ELR (cell line): ENCODE measurements at places on chromosomes 16 and 17.

- DNase-seq: no peak
Observed at GRCh38 chr17:69820876-69821473, 254.1 kb upstream of the KCNJ16 start.

- peak; percentile 57 for DNase-seq
Observed at GRCh38 chr16:57446531-57447185, 527 bp downstream of the CIAPIN1 start.

DNA sequence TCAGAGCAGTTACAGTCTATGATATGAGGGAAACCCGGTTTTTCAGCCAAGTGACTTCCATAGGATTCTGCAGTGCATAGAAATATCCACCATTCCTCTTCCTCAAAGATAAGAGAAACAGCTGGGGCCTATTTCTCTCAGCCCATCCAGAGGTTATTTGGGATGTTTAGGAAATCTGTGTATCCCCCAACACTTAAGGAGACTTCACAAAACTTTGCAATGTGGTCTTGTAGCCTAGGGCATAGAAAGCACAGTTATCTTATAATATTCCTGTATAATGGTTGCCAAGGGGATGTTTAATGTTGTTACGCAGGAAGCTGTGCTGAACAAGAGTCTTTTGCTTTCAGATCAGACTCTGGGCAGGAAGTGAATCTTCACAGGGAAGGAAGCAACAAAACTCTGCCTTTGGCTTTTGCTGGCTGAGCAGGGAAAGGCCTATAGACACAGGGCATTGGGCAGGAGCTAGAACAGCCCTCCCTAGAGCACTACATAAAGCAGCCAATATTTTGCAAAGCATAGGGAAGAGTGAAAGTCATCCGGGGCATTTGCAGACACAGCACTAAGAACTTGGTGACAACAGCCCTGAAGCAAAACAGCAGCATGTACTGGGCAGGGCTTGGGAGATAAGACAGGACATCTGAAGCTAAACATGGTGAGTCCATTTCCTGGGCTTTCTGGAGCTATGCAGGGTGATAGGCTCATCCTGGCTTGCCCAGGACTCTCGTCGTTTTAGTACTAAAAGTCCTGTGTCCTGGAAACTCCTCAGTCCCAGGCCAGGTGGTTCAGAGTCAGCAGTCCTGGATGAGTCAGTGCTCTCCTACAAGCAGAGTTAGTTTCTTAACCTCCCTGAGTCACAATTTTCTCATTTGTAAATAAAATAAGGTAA lies 18.7 kb upstream of the BEAN1 start:
- DNase-seq: peak; percentile 91

DNA sequence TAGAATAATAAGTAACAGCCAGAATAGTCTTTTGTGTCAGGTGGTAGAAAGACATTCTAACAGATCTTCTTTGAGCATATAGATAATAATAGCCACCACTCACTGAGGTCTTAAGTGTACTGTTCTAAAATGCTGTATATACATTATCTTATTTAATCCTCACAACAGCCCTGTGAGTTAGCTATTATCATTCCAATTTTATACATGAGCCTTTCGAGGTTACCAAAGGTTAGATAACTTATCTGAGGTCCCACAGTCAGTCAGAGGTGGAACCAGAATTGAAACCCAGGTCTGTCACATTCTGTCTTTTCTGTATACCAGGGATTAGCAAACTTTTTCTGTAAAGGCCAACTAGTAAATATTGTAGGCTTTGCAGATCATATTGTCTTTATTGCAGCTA lies 23.2 kb downstream of the REXO5 start:
- DNase-seq: no peak

GRCh38 chr17:7688808-7689316 lies 585 bp downstream of the WRAP53 start:
- DNase-seq: no peak

DNA sequence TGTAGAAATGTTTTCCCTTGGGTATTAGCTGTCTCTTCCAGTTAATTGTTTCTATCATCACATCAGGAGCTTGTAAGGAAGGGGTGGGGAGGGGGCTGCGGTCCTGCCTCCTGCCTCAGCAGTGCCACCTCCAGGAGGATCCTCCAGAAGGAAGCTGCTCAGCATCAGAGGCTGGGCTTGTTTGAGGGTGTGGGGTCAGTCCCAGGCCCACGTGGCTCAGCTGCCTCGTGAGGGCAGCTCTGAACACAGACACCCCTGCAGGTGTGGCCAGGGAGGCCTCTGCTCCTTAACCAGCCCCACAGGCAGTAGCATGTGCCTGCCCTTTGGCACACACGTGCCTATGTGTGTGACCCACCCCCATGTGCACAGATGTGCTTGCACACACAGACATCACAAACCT lies 46.3 kb downstream of the MRM1 start:
- DNase-seq: no peak

DNA sequence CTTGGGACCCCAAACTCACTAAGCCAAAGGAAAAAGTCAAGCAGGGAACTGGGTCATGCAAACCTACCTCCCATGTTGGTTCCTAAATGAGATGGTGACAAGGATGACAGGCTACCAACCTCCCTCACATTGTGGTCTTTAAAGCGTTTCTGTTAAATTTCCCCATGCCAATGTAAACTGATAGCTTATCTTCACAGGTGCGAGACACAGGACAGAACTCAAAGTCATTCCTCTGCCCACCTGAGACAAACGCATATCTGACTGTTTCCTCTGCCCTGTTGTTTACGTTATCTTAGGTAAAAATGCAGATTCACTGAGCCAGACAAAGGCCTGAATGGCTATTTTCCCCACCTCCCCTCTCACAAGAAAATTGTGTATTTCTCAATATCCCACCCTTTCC lies 19.0 kb upstream of the CD300E start:
- DNase-seq: no peak

GRCh38 chr17:79223953-79224352 lies 149.3 kb downstream of the ENGASE start:
- DNase-seq: no peak

- no peak for DNase-seq
Observed at GRCh38 chr16:11276143-11276895, at the start of gene PRM2. Gene PRM2 (minus strand): TSS chr16:11276480. CDS start chr16:11276370, 110 bp downstream.

DNA sequence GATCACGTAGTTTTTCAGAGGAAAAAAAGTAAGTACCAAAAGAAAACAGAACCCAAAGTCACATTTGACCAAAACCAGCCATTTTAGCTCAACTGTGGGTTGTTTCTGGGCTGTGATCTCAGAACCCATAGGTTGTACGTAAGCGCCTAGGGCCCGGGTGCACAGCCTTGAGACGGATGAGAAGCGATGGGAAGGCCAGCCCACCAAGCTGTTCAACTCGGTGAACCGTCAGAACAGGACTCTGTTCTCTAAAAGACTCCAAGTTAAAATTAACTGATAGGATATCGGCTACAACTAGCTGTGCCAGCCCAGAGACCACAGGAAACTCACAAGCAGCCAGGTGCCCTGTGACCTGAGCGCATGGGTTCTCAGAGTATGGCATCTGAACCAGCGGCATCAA lies 28.3 kb downstream of the USP22 start:
- DNase-seq: no peak

- peak; percentile 78 for DNase-seq
Observed at GRCh38 chr17:50956750-50957523, 90.8 kb upstream of the TOB1 start.

GRCh38 chr17:58316260-58316960 lies 12.2 kb downstream of the TSPOAP1 start:
- DNase-seq: no peak

DNA sequence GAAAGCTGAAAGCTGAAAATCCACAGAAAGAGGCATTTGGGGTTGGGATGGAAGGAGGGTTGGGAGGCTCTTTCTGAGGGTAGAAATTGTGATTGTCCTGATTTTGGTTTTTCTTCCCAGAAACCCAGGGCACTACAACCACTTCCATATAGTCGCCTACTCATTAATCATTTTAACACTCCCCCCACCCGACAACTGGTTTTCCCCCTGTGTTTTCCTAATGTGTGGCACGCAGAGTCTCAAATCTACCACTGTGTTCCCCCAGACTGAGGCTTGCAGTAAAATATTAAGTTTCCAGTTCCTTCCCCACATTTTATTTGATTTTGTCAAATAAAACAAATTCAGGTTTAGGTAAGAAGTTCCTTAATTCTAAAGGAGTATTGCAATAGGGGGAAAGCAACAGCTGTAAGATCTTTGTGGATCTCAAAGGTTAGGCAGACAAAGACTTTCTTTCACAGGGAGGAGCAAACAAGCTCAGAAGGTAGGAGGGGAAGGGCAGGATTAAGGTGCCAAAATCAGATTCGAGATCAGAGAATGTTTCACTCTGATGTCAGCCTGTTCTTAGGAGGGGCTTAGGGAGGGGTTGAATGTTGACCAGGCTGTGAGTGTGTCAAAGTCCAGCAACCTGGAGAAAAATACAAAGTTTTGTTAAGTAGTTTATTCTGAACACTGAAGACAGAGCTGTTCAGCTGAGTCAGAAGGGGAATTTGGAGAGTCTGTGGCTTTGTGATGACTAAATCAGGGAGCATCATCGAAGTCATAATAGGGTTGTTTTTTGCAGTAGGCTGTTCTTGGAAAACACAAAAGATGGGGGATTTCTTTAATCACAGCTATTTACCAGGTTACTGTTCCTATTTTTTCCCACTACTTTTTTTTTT lies 3.6 kb downstream of the ZNF267 start:
- DNase-seq: peak; percentile 94

DNA sequence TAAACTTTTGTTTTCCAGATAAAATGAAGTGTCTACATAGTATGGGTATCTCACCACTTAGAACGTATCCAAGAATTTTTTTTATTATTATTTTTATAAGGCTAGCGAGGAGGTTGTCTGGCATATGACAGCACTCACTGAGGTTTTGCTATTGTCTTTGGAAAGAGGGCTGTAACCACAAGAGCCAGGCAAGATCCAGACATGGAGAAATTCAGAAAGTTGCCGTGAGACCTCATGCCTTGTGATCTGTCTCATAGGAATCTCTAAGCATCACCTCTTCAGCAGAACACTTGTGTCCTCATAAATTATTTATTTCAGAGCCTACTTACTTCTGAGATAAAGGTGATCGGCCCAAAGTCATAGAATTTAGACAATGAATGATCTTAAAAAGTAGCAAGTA lies 410.8 kb downstream of the CDH11 start:
- no peak for DNase-seq

GRCh38 chr17:49013311-49014213 lies 16.4 kb downstream of the IGF2BP1 start:
- DNase-seq: no peak

DNA sequence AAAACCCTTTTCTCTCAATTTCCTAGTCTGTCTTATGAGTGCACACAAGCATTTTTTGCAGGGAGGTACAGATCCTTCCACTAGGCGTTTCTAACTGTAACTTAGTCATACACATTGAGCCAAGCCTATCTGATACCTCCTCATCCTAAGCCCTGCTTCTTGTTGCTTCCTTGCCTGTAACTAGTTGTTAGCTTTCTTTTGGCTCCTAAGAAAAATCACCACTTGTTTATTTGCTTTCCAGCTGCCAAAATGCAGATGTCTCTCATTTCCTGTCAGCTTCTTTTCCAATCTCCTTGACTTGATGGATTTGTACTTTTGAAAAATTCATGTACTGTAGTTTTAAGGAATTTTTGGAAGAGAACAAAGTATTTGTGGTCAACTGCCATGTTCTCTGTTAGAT lies 73.7 kb downstream of the TNRC6C start:
- peak; percentile 78 for DNase-seq

GRCh38 chr16:85245307-85246172 lies 133.3 kb upstream of the CIBAR2 start:
- DNase-seq: peak; percentile 76

- DNase-seq: peak; percentile 56
Observed at GRCh38 chr16:74275031-74275636, 21.5 kb upstream of the PSMD7 start.

GRCh38 chr16:26708428-26708827 lies 358.3 kb upstream of the C16orf82 start:
- no peak for DNase-seq

DNA sequence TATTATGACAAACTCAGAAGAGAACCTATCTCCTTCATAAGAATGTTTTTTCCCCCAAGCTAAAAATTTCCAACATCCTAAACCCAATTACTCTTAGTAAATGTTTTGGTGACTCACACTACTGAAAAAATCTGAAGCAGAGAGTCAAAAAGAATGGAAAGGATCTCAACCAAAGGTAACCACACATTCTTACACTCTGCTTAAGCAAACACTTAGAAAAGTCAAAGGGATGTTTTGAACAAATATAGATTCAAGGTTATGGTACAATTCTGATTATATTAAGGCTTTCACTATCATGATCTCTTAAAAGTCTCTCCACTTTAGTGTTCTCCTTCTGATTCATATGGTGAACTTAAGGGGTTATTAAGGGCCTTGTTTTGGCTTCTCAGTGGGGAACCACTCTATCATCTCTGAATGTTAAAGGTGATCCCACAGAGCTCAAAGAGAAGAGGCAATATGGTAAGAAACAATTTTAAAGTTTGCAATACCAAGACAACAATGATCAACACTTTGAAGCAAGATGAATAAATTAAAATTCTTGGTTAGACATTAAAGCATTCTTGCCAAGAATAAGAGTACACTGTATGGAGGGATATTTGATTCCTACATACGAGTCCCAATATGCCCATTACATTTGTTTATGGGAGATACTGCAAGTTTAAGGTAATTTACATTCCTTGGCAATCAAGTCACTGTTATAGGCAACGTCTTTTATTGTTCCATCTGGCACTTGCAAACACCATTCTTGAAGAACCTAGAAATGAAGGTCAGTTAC lies 69.2 kb downstream of the CDC27 start:
- DNase-seq: peak; percentile 85

GRCh38 chr16:1669698-1670097 lies 8.4 kb upstream of the JPT2 start:
- DNase-seq: no peak

DNA sequence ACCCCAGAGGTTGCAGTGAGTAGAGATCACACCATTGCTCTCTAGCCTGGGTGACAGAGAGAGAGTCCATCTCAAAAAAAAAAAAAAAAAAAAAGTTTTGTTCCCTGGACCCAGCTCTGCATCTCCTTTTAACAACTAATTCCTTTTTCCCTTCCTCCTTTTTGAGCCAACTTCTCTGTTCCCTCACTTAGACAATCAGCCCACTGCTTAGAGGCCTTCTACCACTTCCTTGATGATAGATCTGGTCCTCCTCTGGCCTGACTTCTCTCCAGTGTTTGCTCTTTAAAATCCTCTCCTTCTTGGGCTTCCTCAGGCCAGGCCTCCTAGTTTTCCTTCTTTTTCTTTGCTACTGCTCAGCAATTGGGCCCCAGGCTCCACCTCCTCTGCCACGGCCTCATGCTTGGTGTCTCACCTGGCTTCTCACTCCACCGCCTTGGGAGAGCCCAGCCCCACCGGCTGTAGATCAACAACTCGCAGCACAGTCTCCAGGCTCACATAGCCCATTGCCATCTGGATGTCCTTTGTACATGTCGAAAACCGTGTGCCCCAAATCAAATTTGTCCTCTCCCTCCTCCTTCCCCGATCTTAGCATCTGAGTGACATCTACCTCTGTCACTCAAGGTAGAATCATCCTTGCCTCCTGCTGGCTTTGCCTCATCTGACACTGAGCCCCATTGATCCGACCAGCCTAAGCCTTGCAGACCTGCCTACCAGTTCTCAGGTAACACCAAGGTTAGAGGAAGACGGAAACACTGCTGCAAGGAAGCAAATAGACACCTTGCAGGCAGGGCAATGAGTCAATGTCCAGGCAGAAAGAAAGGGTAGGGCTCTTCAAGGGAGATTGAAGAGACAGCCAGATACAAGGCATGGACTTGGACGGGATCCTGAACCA lies 17.4 kb downstream of the ARHGAP27 start:
- DNase-seq: no peak

- no peak for DNase-seq
Observed at GRCh38 chr16:81012974-81013373, 6.0 kb downstream of the CENPN start.
